ENCODE measurements at places on chromosomes 4 and X.

DNA sequence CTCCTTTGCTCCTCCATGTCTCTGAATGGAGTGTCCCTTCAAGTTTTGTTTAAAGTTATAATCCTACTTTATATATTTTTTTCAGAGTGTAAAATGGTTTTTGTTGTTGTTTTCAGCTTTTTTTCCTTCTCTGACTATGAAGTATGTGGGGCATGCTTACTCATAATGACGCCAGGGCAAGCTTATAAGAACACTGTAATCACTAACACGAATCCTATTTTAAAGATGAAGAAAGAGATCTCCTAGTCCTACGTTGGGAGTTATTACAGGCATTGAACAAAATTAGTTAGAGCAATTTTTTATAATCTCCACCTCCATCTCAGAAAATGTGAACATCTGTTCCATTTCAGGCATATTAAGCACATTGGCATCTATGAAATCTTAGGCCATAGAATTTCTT, 268.1 kb upstream of the MAGEB2 start:
- DNase-seq: no peak

DNA sequence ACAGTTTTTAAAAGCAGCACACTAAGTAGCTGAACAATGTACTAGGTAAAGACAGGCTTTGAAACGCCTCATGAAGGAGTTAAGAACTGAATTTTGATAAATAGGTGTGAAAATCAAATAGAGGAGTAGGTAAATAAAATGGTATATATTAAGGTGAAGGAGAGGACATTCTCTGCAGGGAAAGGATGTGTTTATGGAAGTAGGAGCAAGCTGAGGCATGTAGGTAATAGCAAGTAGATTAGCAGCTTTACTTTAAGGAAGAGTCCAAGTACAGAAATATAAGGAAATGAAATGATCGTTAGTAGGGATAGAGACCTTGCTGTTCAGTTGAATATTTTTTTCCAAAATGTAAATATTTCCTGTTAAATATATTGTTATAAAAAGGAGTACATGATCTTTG, 12.5 kb downstream of the METAP1 start:
- DNase-seq: no peak

DNA sequence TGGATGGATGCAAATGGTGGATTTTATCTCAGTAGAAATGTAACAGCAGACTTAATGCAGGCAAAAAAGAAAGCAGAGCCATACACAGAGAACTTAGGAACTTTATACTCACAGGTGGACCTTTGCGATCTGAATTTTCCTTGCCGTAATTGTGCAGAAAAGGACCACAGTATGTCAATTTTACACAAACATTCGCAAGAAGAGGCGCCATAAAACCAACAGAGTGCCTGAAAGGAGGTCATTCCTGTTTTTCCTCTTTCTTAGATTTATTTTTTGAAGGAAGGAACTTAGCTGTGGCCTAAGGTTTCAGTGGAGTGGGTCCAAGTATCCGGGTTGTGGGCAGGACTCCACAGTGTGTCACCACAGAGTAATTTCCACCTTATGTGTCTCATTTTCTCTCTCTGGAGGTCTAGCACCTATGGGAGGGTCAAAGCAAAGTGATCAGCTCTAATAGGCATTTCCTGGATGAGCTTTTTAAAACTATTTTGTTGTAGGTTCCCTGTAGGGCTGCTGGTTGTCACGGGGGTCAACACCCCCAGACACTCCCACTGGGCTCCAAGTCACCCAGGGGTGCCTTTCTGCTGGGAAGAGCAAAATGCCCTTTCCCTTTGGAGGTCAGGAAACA, 24.7 kb upstream of the PBDC1 start:
- DNase-seq: no peak

- DNase-seq: no peak
Measured at GRCh38 chr4:18051281-18051680, 29.7 kb upstream of the LCORL start.

- no peak for DNase-seq
Measured at GRCh38 chr4:8377103-8378075, 63.1 kb downstream of the ACOX3 start.

GRCh38 chr4:87056881-87057280, 122.1 kb downstream of the AFF1 start:
- DNase-seq: no peak

- DNase-seq: no peak
Measured at GRCh38 chrX:110003167-110004156, 548 bp downstream of the TMEM164 start.

DNA sequence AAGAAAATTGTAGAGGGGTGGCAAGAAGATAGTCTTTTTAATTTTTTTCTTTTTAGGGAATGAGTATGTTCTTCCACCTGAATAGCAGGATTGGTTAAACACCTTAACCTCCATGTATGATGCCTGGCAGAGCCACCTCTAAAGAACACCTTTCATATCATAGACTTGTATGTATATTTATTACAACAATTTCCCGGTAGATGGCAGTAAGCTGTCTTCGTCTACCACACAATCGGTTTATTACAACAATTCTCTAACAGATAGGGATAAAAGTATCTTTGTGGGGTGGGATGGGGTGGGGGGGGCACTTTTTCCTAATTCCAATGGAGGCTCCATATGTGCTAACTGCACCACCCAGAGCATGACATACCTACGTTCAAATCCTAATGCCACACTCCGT, 255.5 kb downstream of the LDB2 start:
- DNase-seq: no peak

DNA sequence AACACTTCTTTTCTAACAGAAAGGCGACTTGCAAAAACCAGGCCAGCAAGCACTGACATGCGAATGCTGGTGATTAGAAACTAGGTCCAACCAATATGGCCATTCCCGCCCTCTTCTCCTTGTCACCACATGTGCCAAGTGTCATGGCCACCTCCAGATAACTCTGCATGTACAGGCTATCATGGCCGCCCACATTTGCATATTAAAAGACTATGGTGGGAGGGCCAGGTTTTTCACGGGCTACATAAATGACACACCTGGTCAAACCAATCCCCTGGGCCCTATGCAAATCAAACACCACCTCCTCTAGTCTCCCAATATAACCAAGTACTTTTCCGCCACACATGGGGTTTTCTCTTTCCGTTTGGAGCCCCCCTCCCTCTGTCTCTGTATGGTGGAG, 40.1 kb downstream of the NUDT11 start:
- no peak for DNase-seq

DNA sequence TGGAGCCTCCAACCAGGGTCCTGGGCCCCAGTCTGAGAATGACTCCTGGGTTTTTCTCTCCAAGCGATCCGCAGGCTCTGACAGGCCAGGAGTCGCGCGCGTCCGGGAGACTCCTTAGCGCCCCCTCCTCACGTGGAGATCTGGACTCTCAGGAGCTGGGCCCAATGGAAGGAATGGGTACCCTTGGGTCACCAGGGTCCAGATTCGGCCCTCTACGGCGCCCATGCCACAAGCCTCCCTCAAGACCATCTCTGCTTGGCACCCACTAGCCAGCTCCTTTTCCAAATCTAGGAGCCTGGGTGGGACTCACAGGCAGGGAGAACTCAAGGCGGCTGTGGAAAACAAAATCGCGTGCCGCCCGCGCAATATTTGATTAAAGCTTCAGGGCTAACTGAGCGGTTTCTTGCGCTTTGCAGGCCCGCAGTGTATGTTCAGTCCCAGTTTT, 7.1 kb downstream of the HAND2 start:
- DNase-seq: no peak

DNA sequence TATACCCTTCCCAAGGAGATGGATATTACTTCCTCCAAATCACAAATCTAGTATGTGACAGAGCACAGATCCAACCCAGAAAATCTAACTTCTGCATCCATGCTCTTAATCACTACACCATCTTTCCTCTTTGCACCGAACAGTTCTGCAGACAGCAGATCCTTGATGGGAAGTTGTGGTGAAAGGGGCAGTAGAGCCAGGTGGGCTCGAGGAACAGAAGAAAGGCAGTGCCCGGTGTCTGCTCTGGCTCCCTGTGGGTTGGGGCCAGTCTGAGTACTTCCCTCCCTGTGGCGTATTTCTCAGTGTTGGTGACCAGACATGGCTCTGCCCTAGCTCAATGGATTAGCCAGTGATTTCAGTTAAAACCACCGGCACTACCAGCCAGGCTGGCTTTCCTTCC, 15.3 kb downstream of the HOPX start:
- no peak for DNase-seq

GRCh38 chr4:38800366-38800765, 4.2 kb downstream of the TLR1 start:
- DNase-seq: no peak

GRCh38 chr4:1843852-1844251, 12.1 kb downstream of the LETM1 start:
- no peak for DNase-seq

DNA sequence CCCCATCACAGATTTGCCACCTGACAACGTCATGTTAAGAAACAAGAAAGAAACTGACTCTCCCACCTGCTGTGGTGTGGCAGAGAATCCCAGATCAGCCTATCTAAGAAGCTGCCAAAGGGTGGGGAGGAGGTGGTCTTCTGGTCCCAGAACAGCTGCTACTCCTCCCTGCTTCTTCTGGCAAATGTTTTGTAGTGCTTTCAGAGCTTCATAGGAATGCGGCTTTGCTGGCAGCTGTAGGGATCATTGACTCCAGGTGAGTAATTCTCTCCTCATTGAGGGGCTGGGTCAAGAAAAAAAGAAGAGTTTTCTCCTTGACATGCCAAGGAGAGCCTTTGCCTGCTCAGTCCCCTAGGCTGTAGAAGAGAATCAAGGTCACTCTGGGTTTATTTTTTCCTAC, 23.3 kb downstream of the NRK start:
- DNase-seq: no peak

- no peak for DNase-seq
Measured at GRCh38 chrX:129360175-129360574, 163.1 kb downstream of the SMARCA1 start.

DNA sequence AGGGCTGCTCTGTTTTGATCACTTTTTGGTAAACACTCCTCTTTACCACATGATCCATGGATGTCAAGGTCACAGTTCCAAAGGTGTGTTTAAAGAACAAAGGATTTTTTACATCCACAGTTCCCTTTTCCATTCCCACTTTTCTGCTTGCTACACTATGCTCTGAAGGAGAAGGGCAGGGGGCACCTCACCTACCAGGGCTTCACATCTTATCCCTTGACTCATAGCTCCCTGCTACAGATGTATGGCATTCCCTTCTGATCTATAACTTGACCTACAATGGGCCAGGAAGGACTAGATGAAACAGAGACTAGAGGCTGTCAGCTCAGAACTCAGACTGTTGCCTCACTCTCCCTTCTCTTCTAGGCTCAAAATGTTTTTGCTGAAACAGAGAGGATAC, 233.1 kb upstream of the RPS6KA3 start:
- DNase-seq: no peak

- DNase-seq: no peak
Measured at GRCh38 chrX:10756441-10756840, 136.1 kb upstream of the MID1 start.

- no peak for DNase-seq
Measured at GRCh38 chr4:83192634-83193033, 78.1 kb upstream of the PLAC8 start.

GRCh38 chr4:152940461-152940860, 4.3 kb downstream of the FHDC1 start:
- no peak for DNase-seq

- DNase-seq: no peak
Measured at GRCh38 chr4:31291238-31291637, 571.1 kb downstream of the PCDH7 start.

DNA sequence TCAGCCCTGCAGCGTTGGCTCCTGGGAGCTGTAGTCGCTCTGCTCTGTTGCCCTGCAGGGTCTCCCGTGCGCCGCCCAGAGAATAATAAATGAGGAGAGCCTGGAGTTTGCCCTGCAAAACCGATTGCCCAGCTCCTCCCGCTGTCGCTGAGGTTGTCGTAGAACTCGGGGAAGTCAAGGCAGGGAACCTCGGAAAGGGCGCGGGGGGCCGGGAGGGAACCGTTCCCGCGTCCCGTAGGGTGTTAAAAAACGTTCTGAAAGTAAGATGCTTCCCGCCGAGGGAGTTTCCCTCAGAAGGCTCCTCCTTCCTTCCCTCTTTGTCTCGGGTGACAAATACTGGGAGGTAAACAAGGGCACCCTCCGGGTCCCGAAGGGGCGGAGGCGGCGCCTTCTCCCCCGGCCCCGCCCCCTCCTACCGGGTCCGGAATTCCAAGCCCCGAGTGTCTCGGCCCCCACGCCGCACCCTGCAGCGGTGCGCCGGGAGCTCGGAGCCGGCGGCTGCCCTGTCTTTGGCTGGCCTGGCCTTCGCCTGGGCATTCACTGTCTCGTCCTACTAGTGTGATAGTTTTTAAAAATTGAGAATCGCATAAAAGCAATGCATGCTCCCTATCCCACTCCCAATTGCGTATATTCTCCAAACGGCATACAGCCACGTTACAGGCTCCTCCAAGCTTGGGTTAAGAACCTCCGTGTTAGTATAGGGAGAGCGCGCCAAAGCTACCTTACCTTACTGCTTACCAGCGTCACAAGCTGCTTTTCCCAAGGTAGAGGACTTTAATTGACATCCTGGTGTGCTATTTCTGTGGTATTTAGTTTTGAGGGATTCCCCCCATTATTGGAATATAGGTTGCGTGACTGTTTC, 964 bp upstream of the HMGB2 start:
- DNase-seq: no peak

DNA sequence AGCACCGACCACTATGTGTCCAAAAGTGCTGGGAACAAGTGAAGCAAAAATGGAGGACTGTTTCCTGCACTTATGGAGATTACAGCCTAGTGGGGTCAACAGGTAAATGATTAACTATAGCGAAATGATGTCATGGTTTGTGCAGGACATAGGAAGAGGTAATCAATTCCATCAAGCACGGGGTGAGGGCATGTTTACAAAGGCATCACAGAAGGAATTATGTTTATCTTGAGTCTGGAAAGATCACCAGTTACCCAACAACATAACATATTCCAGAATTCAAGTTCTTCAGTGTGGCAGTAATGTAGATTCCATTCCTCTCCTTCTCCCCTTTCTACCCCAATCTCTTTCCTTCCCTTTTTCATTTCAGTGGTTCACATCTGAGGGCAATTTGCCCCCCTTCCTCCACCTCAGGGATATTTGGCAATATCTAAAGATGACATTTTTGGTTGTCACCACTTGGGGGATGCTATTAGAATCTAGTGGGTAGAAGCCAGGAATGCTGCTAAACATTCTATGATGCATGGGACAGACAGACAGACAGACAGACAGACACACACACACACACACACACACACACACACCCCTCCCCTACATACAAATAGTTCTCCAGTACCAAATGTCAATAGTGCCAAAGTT, 24.1 kb downstream of the FAM47E start:
- DNase-seq: no peak

DNA sequence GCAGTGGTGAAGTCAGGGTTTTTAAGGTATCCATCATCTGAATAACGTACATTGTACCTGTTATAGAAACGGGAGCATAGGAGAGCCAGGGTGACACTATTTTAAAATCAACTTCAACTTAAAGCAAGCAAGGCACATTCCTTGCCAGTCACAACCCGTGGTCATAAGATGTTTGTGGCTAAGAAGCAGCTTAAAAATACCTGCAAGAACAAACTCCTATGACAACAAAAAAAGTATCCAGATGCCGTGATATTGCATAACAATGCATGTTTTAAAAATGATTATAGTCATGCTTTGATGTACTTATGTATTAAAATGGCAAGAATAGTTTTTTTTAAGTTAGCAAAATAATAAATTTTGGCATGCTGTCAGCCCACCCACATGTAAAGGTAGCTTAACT, 16.5 kb upstream of the SYNPO2 start:
- no peak for DNase-seq

Data from stimulated activated CD8-positive, alpha-beta memory T cell treated with anti-CD3 and anti-CD28 coated beads, Interleukin-15, amount 100 ng/mL, for 4 hours (primary cell).